ENCODE measurements at places on chromosomes 7 and 10. TPM values are rescaled to one million over a fixed set of nuclear protein-coding genes. Genes with fewer than 3 reads are reported as not detected.

The MSS51 gene
- 1.5 TPM for polyA plus RNA-seq

The CYP2E1 gene
- 1.6 TPM for polyA plus RNA-seq

The THSD7A gene
- polyA plus RNA-seq: 1.9 TPM

The CACNB2 gene
- polyA plus RNA-seq: 11.6 TPM

The FFAR4 gene
- 0.28 TPM for polyA plus RNA-seq

The C10orf67 gene
- polyA plus RNA-seq: 0.08 TPM

The SYNPO2L gene
- 0.35 TPM for polyA plus RNA-seq

The GRM8 gene
- 0.63 TPM for polyA plus RNA-seq

The ACHE gene
- 1.8 TPM for polyA plus RNA-seq

The TRRAP gene
- polyA plus RNA-seq: 20.3 TPM

The ADARB2 gene
- 0.22 TPM for polyA plus RNA-seq

The LIPJ gene
- polyA plus RNA-seq: not detected

The FAM25G gene
- not detected for polyA plus RNA-seq

The TAS2R3 gene
- 0.92 TPM for polyA plus RNA-seq

The AZGP1 gene
- 1.3 TPM for polyA plus RNA-seq

The PALD1 gene
- polyA plus RNA-seq: 7.5 TPM

The SH3PXD2A gene
- polyA plus RNA-seq: 29.3 TPM

The SLC12A9 gene
- 20.9 TPM for polyA plus RNA-seq

The OIT3 gene
- polyA plus RNA-seq: 5.2 TPM

The NKX2-3 gene
- 0.12 TPM for polyA plus RNA-seq

The TLX1 gene
- not detected for polyA plus RNA-seq

The IKZF1 gene
- polyA plus RNA-seq: 0.59 TPM

The PAPSS2 gene
- 25.5 TPM for polyA plus RNA-seq

The DNAJB9 gene
- polyA plus RNA-seq: 23.7 TPM

The VOPP1 gene
- 44.0 TPM for polyA plus RNA-seq

The BTBD16 gene
- not detected for polyA plus RNA-seq

The GPR15LG gene
- polyA plus RNA-seq: not detected

The CLRN3 gene
- polyA plus RNA-seq: not detected

The GFRA1 gene
- 14.1 TPM for polyA plus RNA-seq

The DNAJC12 gene
- polyA plus RNA-seq: 11.2 TPM

The OR6B1 gene
- not detected for polyA plus RNA-seq

The GIMAP5 gene
- 39.7 TPM for polyA plus RNA-seq

The IRF5 gene
- polyA plus RNA-seq: 2.1 TPM

The COL17A1 gene
- 0.67 TPM for polyA plus RNA-seq

The SPDYE2 gene
- polyA plus RNA-seq: 0.21 TPM

The EBF3 gene
- 3.6 TPM for polyA plus RNA-seq

The ZPBP gene
- not detected for polyA plus RNA-seq

The MMP21 gene
- polyA plus RNA-seq: 1.00 TPM

The OPTN gene
- polyA plus RNA-seq: 87.0 TPM

Data from ovary (tissue), 10 donors.